Fibroblast of skin of right quadriceps (primary cell): ENCODE measurements at places on chromosomes 1 and 21.

DNA sequence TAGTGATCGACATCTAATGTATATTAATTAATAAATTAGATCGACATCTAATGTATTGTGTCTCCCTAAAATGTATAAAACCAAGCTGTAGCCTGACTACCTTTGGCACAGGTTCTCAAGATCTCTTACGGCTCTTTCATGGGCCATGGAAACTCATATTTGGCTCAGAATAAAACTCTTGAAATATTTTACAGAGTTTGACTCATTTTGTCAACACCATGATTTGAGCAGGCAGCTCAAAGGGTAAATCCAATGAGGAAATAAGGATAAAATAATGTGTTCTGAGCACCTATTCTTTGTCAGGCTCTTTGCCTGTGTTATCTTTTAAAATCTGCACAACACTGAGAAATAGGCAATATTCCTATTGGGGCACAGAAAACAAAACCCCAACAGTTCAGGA, 223.4 kb upstream of the DUSP10 start:
- DNase-seq = no peak

- DNase-seq = peak; percentile 64
Measured at GRCh38 chr1:20732071-20732587, 374 bp downstream of the SH2D5 start.

DNA sequence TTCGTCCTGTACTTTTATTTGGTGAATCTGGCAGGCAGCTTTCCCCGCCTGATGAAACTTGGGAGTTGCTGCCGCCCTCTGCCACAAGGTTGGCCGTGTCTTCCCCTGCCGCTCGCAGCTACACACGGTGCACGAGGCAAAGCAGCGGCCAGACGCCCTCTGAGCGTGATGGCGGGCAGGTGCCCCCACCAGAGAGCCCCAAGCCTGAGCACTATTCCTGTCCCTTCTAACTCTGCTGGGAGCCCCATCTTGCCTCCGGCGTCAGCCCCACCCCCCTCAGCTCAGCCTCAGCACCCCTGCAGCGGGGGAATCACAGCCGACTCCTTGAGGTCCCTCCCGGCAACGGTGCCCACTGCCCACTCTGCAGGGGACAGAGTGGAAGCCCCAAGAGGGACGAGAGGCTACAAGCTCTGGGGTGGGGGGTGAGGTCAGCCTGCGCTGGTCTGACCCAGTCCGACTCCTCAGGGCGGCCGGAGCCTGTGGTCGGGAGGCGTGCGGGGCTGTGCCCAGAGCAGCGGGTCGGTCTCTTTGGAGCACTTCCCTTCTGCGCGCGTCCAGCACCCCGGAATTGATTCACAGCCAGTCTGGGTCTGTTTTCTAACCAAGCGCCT, 41.3 kb downstream of the RIPK4 start:
- DNase-seq = no peak

DNA sequence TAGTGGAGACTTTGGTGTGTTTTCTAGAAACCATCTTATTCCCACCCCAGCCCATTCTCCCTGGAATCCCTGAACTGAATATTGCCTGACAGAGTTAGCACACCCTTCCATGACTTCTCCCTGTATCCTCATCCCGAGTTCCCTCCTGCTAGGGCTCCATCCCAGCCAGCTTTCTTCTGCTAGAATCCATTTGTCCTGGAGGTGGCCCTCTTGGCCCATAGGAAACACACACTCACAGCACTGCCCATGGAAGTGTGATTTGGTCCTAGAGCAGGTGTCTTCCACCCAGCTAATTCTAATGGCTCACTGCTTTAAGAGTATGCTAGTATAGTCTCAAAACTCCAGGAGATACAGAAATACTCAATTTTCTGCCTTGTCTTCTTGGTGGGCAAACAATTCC, 4.1 kb downstream of the KRTAP15-1 start:
- no peak for DNase-seq

GRCh38 chr1:42742617-42743316, 2.7 kb upstream of the CLDN19 start:
- DNase-seq = no peak

DNA sequence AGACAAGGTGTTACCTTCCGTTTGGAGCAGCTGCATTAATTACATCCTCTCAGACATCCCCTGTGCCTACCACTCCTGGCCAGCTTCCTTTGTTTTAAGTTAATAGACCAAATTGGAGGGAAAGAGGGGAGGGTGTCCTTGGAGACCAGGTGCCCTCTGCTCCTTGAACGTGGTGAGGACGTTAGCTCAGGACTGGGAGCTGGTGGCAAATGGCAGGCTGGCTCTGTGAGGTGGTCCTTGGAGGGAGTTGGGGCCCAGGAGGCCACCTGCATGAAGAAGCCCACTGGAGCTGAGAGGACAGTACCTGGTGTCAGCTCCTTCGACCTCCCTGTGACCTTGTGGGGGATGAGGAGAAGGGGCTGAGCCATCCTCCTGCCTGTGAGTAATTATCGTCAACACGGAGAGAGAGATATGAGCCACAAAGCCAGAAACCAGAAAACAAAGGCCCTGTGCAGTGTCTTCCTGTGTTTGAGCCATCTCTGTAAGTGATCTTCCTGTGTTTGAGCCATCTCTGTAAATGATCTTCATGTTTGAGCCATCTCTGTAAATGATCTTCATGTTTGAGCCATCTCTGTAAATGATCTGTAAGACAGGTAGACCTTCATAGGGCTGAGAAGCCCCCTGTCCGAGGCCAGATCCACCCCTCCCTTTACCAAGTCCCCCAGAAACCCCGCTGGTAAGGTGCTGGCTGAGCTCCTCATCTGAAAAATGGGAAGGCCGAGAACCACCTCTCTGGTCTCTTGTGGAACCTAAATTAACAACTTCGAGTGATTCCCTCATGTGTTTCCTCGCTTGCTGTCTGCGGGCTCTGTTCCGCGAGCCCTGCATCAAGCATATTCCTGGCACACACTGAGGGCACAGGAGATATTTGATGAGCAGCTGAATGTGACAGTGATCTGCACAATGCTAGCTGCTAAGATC, 126.0 kb downstream of the CAMTA1 start:
- no peak for DNase-seq

- no peak for DNase-seq
Measured at GRCh38 chr1:97356309-97356708, 564.5 kb downstream of the DPYD start.

DNA sequence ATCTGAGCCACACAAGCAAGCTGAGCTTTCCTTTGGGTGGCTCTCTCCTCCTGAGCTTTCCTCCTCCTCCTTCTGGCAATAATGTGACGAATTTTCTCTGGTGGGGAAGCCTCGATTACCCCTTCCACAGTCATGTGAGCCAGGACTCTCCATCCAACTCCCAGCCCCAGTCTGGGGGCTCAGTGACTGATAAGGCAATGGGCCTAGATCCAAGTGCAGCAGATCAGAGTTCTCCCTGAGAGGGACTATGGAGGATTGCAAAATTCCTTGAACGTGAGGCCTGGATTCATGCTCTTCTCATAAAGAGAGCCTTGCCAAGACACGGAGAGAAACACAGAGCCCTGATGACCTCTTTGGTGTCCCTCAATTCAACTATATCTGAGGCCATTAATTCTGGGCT, 31.3 kb upstream of the TRIM67 start:
- no peak for DNase-seq
